ENCODE measurements at places on chromosomes 6 and 20.

DNA sequence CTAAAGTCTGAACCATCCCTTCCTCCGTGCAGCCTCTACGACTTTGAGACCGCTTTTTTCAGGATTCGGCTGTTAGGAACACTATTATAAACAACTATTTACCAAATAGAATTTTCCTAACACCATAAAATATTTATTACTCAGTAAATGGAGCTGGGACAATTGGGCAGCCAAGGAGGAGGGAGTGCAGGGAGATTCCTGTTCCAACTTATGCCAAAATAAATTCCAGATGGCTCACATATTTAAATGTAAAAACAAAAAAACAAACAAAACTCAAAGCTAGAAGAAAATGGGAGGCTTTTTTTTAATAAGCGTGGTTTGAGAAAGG is 48.1 kb downstream of the TCP11 start:
- DNase-seq: no peak

DNA sequence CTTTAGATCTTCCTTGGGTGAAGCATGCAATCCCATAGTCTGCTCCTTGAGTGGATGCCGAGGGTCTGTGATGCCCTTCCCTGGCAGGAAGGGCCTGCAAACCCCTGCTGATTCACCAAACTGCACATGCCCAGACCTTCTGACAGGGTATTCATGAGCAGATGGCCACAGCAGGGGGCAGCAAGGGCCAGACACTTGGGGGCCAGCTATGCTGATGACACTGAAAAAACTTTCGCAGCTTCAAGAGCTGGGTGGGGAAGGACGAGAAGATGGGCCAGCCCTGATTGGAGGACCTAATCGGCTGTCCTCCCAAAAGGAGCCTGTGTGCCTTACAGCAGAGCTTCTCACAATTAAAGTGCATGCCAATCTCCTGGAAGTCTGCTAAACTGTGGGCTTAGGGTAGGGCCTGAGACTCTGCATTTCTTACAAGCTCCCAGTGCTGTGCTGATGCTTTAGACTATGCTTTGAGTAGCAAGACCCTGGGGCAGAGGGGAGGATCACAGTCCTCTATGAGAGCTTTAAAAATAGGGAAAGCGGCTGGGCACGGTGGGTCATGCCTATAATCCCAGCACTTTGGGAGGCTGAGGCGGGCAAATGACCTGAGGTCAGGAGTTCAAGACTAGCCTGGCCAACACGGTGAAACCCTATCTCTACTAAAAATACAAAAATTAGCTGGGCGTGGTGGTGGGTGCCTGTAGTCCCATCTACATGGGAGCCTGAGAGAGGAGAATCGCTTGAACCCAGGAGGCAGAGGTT is 15.2 kb upstream of the GDAP1L1 start:
- DNase-seq: no peak

GRCh38 chr6:25050356-25050755 is 114.6 kb upstream of the RIPOR2 start:
- peak; percentile 90 for DNase-seq

- DNase-seq: peak; percentile 13
Measured at GRCh38 chr6:113980937-113981554, 10.1 kb upstream of the HDAC2 start.

- no peak for DNase-seq
Measured at GRCh38 chr6:12262236-12263061, 27.7 kb upstream of the EDN1 start.

GRCh38 chr6:50120300-50120699 is 70.6 kb upstream of the DEFB112 start:
- peak; percentile 0 for DNase-seq

DNA sequence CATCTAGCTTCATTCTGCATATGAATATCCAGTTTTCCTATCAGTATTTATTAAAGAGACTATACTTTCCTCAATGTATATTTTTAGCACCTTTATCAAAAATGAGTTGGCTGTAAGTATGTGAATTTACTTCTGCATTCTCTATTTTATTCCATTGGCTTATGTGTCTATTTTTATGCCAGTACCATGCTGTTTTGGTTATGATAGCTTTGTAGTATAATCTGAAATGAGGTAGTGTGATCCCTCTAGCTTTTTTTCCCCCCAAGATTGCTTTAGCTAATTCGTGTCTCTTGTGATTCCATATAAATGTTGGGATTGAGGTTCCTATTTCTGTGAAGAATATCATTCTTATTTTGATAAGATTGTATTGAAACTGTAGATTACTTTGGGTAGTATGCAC is 469.1 kb upstream of the MAP3K7 start:
- no peak for DNase-seq

GRCh38 chr6:10968776-10969175 is 75.3 kb downstream of the ELOVL2 start:
- peak; percentile 61 for DNase-seq

- no peak for DNase-seq
Measured at GRCh38 chr6:26105109-26105730, 18.0 kb downstream of the HFE start.

DNA sequence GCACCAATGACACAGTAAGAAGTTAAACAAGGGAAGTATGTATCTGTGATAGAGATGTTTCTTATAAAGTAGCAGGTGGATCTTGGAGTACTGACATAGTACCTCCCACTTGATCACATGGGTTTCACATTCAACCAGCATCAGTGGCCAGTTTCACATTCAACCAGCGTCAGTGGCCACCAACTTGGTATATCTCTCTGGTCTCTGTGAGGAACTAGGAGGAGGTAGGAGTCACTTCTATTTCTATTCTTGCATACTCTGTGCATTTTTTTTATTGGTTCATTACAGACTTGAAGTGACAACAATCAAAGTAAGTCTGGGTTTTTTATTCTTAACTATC is 200.3 kb upstream of the SIM1 start:
- DNase-seq: no peak

DNA sequence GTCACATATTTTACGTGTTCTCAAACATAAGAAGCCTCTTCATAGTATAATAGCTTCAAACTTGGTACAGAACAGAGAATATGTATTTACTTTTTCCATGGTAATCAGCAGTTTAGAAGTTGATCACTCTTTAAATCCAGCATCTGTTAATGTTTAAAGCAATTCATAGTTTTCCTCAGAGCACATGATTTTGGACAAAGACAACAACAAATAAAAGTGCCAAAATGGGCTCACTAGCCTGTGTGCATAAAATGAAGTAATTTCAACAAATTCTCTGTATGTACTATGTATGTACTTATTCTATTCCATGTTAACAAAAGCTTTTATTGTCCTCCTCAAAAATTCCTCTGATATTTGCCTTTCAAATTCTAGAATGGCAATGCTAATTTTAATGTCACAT is 38.1 kb upstream of the UST start:
- DNase-seq: no peak

- DNase-seq: peak; percentile 73
Measured at GRCh38 chr6:52557389-52558265, 19.2 kb downstream of the TRAM2 start.

GRCh38 chr20:6480328-6481200 is 286.9 kb upstream of the BMP2 start:
- peak; percentile 28 for DNase-seq

DNA sequence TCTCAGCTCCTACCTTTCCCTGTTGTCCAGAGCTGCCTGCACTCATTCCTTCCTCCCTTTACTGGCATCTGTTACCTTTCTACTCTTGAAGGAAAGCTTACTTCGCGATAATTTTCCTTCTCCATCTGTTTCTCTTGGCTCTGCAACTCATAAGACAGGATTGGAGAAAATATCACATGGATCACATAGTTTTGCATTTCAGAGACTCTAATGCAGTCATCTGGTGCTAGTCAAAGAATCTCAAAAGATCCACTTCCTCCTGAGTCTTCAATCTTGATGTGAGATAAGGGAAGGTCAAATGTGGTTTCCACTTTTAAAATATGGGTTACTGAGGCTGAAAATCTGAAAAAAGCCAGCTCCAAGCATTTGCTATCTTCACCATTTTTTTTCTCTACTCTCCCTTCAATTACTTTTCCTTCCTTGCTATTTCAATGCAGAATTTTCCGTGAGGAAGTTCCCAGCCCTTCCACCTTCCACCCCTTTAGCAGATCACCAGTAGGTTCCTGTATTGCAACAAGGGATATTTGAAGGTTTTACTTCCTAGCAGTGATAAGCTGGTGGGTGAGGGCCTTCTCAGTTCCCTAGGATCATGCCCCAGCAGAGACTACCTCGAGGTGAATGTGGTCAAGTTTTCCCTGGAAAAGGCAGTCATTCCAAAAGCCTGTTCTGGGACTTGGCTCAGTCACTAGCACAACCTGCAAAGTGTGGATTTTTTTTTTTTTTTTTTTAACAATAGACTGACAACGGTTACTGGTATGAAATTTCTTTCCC is 62.8 kb upstream of the LRRC1 start:
- peak; percentile 5 for DNase-seq

- peak; percentile 92 for DNase-seq
Measured at GRCh38 chr6:106163966-106164877, 78.1 kb downstream of the PRDM1 start.
